ENCODE measurements at places on chromosomes 11 and 22.

DNA sequence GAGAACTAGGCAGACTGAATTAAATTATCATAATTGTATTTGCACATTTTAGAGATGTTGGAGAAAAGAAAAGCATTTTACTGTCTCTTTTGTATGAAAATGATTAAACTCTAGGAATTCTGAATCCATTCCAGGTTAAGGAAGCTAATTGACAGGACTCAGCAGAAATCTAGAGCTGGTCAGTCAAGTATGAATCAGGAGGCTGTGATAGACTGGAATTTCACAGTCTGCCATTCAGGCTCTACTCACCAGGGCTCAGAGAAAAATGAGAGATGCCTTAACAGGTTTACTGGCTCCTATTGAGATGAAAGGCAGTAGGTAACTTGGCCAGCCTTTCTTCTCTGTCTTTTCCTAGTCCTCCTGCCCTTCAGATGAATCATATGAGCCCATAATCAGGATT lies 693.9 kb upstream of the CHORDC1 start:
- DNase-seq: no peak

GRCh38 chr11:71432761-71433647 lies 15.2 kb downstream of the DHCR7 start:
- DNase-seq: no peak

GRCh38 chr11:11876458-11876857 lies 34.7 kb downstream of the USP47 start:
- no peak for DNase-seq

GRCh38 chr11:60158636-60159035 lies 24.2 kb downstream of the MS4A6A start:
- no peak for DNase-seq

DNA sequence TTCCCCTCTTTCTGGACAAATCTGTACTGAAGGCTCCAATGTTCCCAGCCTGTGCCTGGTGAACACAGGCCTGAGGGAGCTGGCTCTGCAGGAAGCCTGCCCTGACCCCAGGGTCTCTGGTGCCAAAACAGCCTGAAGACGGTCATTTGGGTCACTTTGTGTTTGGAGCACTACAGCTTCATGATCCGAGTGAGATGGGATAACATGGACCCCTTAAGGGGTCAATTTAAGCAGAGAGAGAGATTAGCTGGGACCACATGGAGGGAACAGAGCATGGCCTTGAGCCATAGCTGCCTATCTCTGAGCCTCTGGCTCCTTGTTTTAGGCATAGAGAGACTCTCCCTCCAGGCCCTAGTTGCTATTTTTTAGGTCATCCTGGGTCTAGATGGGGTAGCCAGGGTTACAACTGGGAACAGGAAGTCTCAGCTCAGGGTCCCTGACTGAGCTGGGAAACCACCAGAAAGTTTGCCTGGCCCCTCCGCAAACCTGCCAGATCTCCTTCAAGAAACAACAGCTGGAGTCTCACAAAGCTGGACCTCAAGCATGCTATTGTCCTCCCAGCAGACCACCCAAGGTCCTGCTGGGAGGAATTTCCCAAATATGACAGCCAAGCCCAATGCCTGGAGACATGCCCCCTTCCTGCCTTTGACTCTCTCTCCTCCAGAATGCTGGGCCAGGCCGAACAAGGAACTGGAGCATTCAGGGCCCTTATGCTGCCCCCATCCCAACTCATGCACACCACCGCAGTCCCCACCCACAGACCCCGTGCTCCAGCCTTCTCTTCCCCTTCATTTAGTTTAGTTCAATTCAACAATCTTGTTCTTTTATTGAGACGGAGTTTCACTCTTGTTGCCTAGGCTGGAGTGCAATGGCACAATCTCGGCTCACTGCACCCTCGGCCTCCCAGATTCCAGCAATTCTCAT lies 4.0 kb downstream of the SLCO2B1 start:
- DNase-seq: no peak

GRCh38 chr11:2351701-2352100 lies 25.4 kb upstream of the CD81 start:
- no peak for DNase-seq

DNA sequence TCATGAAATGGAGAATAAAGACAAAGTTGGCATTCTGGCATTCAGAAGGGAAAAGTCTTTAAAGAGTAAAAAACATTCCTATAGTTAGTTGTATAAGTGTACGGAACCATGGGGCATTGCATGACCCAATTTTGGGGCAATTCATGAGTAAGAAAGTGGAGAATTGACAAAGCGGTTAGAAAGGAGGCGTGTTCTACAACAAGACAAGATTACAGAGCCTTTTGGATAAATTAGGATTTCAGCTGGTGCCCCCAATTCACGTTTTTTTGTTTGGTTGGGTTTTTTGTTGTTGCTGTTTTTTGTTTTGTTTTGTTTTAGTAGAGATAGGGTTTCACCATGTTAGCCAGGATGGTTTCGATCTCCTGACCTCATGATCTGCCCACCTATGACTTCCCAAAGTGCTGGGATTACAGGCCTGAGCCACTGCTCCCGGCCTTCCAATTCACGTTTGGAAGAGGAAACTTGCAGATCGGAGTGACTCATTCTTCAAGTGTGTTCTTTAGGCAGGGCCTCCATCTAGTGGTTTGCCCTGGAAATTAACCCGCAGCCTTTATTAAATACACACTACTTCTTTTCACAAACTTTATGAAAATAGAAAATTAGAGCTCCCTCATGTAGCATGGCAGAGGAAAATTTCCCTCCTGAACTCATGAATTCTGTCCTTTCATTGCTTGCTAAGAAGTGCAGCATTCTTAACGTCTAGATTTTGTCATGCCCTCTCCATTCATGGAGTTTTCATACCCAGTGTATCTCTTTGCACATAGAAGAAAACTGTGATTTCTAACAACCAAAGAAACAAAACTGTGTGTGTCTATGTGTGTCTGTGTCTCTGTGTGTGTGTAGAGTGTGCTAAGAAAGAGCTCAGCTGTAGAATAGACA lies 118.1 kb downstream of the BBOX1 start:
- DNase-seq: no peak

GRCh38 chr11:76654298-76654851 lies 16.2 kb downstream of the LRRC32 start:
- DNase-seq: no peak

- DNase-seq: no peak
Observed at GRCh38 chr11:79212741-79213190, 228.1 kb downstream of the TENM4 start.

DNA sequence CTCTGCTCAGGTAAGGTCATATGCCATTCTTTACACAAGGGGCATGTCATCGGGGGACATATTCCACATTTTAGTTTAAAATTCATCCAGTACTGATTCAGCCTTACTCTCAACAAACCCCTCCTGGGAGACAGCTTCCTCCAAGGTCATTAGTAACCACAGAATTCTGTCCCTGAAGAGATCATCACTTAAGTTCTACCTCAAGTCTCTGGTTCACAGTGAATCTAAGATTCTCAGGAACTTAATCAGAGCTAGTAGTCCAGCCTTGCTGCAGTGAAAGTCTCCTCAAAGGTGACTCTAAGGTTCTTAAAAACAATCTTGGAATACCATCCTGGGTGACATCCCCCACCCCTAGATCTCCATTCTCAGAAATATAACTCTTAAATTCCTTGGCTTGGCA lies 18.9 kb upstream of the GDPD4 start:
- DNase-seq: no peak

- DNase-seq: no peak
Observed at GRCh38 chr22:35910003-35910769, 118.4 kb downstream of the RBFOX2 start.

GRCh38 chr11:65879617-65880016 lies at the start of gene CTSW:
CTSW (plus strand) TSS chr11:65879837; CDS start chr11:65879855, 18 bp downstream.
- DNase-seq: peak; percentile 50

GRCh38 chr11:66720223-66720898 lies 8.7 kb downstream of the SPTBN2 start:
- peak; percentile 17 for DNase-seq

DNA sequence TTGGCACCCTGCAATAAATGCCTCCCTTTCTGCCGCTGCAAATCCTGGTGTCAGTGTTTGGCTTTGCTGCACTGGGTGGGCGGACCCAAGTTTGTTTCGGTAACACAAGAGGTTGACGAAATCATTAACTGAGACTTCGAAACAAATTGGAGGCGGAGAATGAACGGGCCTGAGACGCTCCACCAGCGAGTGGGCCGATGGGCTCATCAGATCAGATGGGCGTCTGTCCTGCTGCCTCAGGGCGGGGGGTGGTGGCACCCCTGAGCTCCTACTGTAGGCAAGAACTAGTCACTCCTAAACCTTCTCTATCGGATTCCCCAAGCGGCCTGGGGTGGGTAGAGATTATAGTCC lies 918 bp upstream of the CAPN5 start:
- no peak for DNase-seq

- DNase-seq: no peak
Observed at GRCh38 chr11:6604790-6605189, 1.2 kb downstream of the ILK start.

- no peak for DNase-seq
Observed at GRCh38 chr11:73445980-73446379, 69.8 kb downstream of the RELT start.

DNA sequence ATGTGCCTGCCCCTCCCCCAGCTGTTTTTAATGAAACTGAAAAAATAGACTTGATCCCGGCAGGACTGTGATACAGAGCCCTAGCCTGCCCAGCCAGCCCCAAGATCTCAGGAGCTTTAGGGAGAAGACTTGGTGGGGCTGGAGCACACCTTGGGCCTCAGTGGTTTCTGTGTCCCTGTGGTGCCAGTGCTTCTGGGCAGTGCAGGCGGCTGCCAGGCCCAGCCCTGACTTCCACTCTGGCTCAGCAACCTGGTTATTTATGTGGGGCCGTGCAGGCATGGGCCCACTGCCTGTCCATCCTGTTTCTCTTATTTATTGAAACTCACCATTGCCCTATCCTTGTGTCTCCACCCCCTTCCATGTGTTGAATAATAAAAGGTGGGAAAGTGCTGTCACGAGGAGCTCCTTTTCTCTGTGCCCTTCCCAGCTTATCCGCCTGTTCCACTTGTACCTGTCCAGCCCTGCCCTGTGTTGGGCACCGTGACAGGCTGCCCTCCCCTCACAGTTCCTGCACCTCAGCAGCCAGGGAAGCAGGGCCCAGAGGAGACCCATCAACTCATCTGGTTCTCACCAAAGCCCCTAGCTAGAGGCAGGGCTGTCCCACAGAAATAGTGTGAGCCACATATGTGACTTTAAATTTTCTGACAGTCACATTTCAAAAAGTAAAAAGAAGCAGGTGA lies 20.2 kb downstream of the RELT start:
- no peak for DNase-seq

GRCh38 chr22:20434264-20434751 lies 3.3 kb downstream of the SCARF2 start:
- no peak for DNase-seq

DNA sequence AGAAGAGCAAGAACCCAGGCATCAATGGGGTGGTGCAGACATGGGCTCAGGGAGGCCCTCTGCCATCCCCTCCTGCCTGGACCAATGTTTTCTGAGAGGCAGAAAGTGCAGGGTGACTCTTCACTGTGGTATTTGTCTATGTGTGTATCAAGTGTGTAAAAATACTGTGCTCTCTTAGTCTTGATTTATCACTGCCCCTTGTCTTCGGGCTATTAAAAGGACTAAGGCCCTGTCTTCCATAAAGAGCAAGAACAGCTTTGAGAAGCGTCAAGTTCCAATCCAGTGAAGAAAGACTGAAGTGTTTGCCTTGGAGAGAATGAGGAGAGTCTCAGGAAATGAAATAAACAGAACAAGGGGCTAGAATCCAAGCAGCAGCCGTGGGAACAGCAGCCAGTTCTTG lies 14.4 kb downstream of the PRSS23 start:
- no peak for DNase-seq

- peak; percentile 93 for DNase-seq
Observed at GRCh38 chr11:406796-407650, 7.8 kb downstream of the SIGIRR start.

- no peak for DNase-seq
Observed at GRCh38 chr11:70040452-70040851, 37.7 kb upstream of the ANO1 start.

GRCh38 chr22:30857791-30858190 lies 110.8 kb downstream of the MORC2 start:
- DNase-seq: no peak

GRCh38 chr11:16365581-16366228 lies 9.4 kb upstream of the SOX6 start:
- DNase-seq: no peak

GRCh38 chr22:47587861-47588577 lies 825.6 kb downstream of the TBC1D22A start:
- DNase-seq: no peak

- no peak for DNase-seq
Observed at GRCh38 chr22:25492162-25492561, 72.3 kb upstream of the GRK3 start.

DNA sequence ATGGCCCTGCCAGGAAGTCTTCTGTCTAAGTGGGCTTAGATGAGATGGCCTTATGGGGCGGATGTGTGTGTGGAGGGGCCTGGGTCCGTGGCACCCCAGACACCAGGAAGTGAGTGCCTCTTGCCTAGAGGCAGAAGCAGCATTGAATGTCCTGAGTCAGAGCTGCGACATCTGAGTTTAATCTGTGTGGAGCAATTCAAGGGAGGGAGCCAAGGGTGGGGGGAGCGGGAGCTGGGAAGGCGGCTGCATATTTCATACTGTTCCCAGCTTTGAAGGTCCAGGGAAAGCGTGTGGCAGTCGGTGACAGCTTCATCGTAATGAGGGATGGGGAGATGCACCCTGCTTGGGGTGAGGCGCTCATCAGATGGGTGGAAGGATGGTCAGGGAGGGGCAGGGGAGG lies 73.5 kb upstream of the THY1 start:
- no peak for DNase-seq

- peak; percentile 86 for DNase-seq
Observed at GRCh38 chr11:85823816-85824215, 12.9 kb upstream of the SYTL2 start.

GRCh38 chr22:42862045-42862734 lies 5.1 kb upstream of the ARFGAP3 start:
- DNase-seq: no peak

- no peak for DNase-seq
Observed at GRCh38 chr11:125359130-125359529, 136.9 kb downstream of the FEZ1 start.

DNA sequence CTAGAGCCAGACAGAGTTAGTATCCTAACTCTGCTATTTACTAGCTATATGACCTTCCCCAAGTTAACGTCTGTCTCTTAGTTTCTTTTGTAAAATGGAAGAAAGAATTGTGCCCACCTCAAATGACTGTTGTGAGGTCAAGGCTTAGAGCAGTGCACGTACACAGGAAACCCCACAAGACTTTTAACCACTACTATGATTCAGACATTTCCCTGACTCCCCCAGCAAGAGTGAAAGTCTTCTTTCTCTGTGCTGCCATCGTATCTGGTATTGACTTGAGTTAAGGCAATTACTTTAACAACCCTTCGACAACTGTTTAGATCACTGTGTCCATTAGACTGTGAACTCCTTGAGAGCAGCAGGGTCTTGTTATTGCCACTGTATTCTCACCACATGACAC lies 2.6 kb upstream of the OR52W1 start:
- DNase-seq: no peak

DNA sequence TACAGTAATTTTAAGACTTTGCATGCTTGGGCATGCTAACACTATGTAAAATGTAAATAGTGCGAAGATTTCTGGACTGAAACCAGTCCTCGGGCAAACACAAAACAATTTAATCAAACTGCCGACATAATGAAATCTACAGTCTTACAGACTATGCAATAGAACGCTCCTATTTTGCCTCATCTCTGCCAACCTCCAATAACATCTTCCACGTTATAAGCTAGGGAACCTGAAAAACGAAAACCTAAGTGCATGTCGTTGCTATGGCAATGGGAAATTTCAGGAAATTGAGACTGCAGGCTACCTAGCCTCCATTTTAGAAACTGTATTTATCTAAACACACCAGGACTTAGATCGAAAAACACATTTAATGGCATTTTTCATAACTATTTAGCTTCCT lies 1.1 kb downstream of the CSTF3 start:
- DNase-seq: no peak

- no peak for DNase-seq
Observed at GRCh38 chr22:27011133-27011532, 353.7 kb downstream of the MIAT start.
